ENCODE measurements at places on chromosomes 12 and 14. TPM values are rescaled to one million over a fixed set of nuclear protein-coding genes. Genes with fewer than 3 reads are reported as not detected.

GRCh38 chr14:77641534-77642341, 25.3 kb upstream of the SPTLC2 start:
- no peaks in the 10 kb centered on the region for H3K27me3 ChIP-seq
- H3K4me1 ChIP-seq: peaks cover 8% of the 10 kb centered on the region
- H3K36me3 ChIP-seq: no peaks in the 10 kb centered on the region
- H3K27ac ChIP-seq: peak overlapping the region; percentile 18
- DNase-seq: peak; percentile 81

DNA sequence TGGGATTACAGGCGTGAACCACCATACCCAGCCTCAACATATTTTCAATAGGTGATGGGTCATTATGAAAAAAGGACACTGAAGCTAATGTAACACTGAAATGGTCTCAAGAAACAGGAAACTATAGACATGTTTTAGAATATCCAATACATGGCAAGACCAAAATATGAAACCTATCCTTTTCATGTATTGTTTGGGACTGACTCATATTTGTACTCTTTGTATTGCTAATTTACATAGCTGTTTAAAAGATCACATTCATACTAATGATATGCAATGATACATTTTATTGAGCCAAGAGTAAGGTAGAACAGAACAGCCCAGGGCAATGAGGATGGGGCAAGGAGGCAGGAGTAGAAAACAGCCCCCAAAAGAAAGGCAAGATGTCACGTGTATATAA, 32.6 kb downstream of the RESF1 start:
- H3K36me3 ChIP-seq: peaks cover 30% of the 10 kb centered on the region
- DNase-seq: no peak
- H3K27me3 ChIP-seq: no peaks in the 10 kb centered on the region

GRCh38 chr14:33525626-33526025, 425.2 kb downstream of the EGLN3 start:
- H3K4me1 ChIP-seq: no peaks in the 10 kb centered on the region
- H3K27me3 ChIP-seq: no peaks in the 10 kb centered on the region
- no peak overlapping the region for H3K4me3 ChIP-seq
- H3K36me3 ChIP-seq: no peaks in the 10 kb centered on the region
- no peak overlapping the region for H3K27ac ChIP-seq

The CLEC7A gene
- polyA plus RNA-seq: 2.0 TPM

The KRT72 gene
- not detected for polyA plus RNA-seq
